Activated effector memory CD4-positive, alpha-beta T cell treated with anti-CD3 and anti-CD28 coated beads, Interleukin-2, amount 50 U/mL, for 16 hours (primary cell): ENCODE measurements at places on chromosomes 4 and X.

DNA sequence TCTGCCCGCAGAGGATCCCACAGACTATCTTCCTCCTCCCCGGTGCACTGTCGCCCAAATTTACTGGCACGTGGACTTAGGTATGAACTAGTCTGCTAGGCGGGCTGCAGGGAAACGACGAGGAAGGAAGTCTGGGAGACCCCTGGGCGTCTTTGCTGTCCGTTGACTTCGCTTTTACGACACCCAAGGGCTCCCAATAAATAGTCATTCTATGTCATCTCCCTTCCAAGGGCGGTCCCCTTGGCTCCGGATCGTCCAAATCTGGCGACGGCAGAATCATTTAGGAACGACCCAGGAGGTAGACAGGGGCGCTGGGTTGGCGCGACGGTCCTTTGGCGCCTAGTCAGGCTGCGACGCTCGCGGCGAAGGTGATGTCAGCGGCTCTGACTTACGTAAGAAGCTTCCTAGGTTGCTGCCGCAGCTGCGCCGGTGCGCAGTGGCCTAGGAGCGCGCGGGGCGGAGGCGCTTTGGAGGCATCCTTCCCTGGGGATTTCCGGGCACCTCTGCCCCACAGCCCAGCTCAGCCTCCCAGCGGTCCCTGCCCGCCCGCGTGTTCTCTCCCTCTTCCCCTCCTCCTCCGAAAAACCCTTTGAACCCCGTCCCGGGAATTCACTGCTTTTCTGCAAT lies 2.2 kb downstream of the NHS start:
- DNase-seq, result no peak

DNA sequence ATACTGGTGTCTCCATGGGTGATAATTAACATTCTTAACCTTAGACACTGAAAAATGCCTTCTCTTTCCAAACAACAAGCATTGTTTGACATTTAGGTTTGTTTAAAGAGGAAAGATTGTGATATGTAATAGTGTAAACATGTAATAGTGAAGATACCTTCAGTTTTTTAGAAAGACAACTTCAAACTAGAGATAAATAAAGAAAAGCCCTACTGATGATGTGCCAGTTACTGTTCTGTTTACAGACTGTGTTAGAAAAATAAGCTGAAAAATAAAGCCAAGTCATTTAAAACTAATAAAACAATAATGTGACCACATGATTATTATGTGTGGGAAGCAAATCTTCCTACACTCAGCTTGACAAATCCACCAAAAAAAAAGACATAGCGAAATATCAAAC lies 2035.3 kb upstream of the TENM3 start:
- no peak for DNase-seq

DNA sequence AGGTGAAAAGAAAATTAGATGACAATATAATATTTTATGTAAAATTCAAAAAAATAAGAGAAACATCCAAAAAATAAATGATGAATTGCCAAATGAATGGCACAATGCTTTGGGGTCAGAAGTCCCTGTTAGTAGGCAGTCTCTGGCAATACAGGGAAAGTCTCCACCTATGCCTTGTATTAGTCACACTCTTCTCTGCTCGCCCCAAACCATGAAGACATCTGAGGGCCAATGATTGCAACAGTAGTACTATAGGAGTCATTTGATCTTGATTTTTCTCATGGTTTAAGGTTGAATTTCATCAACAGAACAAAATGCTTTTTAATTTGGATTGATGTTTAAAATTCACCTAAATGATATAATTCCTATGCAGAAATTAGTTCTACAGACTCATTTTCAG lies 3.9 kb upstream of the PRSS12 start:
- DNase-seq, result no peak

- no peak for DNase-seq
These were observed 466 bp upstream of the SLC39A8 start for GRCh38 chr4:102345795-102346100.

DNA sequence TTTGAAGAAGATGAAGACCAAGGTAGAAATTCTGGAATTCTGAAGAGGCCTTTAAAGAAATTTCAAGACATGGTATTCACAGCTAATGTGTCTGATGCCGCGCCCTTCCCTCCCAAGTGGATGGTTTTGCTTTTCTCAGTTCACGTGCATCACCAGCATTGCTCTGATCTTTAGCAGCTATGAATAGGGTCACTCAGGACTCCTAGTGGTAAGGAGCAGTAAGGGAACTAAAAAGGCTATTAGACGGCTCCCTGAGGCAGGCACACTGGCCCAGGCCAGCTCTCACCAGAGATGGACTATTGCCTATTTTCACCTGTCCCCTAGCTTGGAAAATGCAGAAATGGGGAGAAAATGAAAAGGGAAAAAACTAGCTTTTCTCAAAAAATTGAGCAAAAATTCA lies 447.5 kb upstream of the RASGEF1B start:
- no peak for DNase-seq

DNA sequence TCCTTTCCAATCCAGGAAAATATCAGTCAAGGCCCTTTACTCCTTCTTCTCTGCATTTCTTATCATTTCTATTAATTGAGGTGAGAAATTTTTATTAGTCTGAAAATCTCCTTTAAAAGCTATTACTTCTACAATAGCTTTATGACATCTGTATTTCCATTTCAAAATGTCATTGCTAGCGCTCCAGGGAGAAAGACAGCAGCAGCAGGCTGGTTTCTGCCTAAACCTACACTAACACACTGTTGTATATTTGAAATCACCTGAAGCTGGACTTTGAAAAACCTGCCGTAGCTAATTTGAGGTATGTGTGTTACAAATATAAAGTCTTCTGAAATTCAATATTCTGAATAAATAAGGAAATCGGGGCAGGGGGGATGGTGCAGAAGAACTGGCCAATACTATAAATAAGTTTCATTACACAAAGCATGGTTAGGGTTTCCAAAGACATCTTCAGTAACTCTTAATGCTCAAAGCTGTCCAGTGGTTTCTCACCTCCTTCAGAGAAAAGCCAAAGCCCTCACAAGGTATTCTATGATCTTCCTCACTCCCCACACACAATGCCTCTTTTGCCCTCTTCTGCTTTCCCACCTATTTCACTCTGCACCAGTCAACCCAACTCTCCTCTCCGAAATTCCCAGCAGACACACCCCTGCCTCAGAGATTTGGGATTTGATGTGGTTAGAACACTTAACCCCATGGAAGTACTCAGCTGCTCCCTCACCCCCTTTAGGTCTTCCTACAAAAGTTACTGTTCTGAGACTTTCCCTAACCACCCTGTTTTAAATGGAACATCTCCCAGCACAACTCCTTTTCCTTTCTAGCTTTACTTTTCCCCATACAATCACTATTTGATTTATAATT lies 122.7 kb downstream of the PPP3CA start:
- no peak for DNase-seq

- no peak for DNase-seq
These were observed 89.2 kb upstream of the EFHC2 start for GRCh38 chrX:44432641-44433040.

- no peak for DNase-seq
These were observed 102.4 kb upstream of the ADRA2C start for GRCh38 chr4:3663791-3664190.
